ENCODE measurements at places on chromosomes 7 and 10. TPM values are rescaled to one million over a fixed set of nuclear protein-coding genes. Genes with fewer than 3 reads are reported as not detected.

STEAP1B gene
- polyA plus RNA-seq, result not detected

CAMK2B gene
- not detected for polyA plus RNA-seq

UCN3 gene
- polyA plus RNA-seq, result not detected

SLC39A12 gene
- polyA plus RNA-seq, result 0.36 TPM

DNA sequence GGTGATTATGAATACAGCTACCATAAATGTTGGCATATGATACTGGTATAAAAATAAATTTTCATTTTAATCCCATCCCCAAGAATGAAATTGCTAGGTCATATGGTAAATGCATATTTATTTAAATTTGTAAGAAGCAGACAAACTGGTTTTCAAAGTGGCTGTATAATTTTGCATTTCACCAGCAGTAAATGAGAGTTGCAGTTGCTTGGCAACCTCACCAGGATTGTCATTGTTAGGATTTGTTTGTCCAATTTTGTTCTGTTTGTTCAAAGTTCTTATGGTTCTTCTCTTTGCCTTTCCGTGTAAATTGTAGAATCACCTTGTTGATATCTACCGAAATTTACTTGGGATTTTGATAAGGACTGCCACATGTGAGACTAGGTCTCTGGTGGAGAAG lies 237.4 kb downstream of the OTUD1 start:
- DNase-seq, result no peak

GRCh38 chr10:110860576-110861241 lies 11.0 kb upstream of the PDCD4 start:
- peak; percentile 90 for DNase-seq

- DNase-seq, result no peak
Observed at GRCh38 chr7:7772397-7772821, 54.0 kb upstream of the RPA3 start.

GRCh38 chr10:116748041-116748440 lies 5.7 kb upstream of the HSPA12A start:
- no peak for DNase-seq

DNA sequence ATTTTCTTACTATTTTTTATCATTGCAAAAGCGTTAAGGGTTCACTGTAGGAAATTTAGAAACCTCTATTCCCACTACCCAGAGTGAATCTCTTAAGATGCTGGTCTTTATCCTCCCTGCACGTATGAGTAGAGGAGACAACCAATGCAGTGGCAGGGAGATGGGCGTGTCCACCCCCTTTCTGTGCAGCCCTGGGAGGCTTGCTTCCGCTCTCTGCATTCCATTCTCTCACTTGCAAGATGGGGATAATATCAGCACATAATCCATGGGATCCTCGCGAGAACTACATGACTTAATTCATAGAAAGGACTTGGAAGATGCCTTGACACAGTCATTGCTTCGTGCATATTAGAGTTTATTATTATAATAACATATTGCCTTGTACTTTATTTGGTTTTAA lies 196.2 kb downstream of the KLF6 start:
- DNase-seq, result no peak

DNA sequence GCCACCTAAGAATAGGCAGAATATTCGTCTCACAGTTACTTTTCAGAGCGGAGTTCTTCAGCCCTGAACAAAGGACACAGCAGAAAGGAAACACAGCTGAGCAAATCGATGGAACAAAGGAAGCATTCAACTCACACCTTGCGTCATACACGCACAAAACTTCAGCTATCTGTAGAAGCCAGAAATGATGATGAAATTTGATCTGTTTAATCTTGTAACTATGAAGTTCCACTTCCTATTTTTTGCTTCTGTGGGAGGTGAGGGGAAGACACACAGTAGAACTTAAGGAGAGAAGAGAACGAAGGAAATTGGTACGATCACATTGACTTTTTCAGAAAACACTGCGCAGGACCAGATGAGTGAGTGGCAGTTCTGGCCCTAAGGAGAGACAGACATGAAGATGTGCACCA lies 26.2 kb downstream of the FAM171A1 start:
- no peak for DNase-seq
